Activated CD8-positive, alpha-beta memory T cell treated with anti-CD3 and anti-CD28 coated beads, Interleukin-2, amount 50 U/mL, for 4 hours (primary cell): ENCODE measurements at places on chromosomes 6 and 20.

- no peak for DNase-seq
Observed at GRCh38 chr6:34804543-34804942, 12.7 kb downstream of the BLTP3A start.

- peak; percentile 49 for DNase-seq
Observed at GRCh38 chr6:158605266-158605878, 39.2 kb downstream of the DYNLT1 start.

- no peak for DNase-seq
Observed at GRCh38 chr20:48096957-48097890, 311.9 kb upstream of the SULF2 start.

- no peak for DNase-seq
Observed at GRCh38 chr20:19077370-19078220, 134.8 kb upstream of the SLC24A3 start.

DNA sequence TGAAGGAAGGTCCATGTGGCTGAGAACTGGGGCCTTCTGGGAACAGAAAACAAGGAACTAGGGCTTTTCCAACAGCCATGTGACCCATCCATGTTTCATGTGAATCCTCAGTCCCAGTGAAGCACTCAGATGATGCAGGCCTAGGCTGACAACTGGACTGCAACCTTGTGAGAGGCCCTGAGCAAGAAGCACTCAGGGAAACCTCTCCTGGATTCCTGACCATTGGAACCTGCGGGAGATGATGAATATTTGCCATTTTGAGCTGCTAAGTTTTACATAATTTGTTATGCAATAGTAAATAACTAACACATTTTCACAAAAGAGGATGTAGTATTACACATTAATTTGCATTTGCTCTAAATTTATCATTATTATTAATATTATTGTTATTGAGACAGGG is 38.4 kb upstream of the HLA-G start:
- no peak for DNase-seq

DNA sequence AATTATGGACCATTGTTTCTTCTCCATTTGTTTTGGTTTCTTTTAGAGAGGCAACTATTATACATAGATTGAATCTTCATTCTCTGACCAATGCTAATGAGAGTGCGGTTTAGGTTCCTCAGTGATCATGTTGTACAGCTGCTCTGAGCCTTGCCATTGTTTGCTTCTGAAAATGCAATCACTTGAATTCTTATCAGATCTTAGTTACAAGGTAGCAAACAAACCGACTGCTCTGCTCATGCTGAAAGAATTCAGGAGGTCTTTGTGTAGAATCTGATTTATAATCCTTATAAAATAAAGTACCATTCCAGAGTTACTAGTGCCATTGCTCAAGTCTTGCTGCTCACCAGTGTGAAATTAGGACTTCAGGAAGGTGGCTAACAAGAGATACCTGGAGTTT is 569.1 kb upstream of the ID4 start:
- no peak for DNase-seq

- DNase-seq = no peak
Observed at GRCh38 chr6:3561725-3562124, 104.9 kb upstream of the SLC22A23 start.

GRCh38 chr6:90038961-90039653 is 144.8 kb downstream of the GJA10 start:
- DNase-seq = no peak

- DNase-seq = no peak
Observed at GRCh38 chr20:10994991-10995700, 321.3 kb upstream of the JAG1 start.

DNA sequence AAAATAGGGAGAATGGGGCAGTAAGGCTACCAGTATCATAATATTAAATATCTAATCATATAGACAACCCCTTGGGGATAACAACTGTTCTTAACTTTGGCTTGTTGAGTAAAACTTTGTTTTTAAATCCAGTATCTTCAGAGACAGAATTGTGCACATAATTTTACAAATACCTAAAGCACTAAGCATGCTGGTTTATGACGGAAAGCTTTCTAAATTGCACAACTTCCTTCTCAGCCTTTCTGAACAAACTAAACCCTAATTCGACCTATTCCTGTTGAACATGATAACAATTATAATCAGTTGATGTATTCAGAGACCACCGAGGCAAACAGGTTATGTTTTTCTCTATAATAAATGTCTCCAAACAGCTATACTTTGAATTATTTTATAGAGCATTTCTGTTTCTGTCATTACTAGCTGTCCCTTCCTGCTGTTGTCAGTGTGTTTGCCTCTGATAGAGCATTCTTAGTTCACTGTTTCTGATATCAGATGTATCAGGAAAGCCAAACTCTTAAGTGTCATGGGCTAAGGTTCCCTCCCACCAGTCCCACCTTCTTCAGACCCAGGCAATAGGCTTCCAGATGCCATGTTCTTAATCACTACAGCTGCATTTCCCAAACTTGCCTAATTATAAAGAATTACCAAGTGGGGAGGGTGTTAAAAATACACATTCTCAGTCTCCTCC is 8.7 kb downstream of the ZHX3 start:
- no peak for DNase-seq

DNA sequence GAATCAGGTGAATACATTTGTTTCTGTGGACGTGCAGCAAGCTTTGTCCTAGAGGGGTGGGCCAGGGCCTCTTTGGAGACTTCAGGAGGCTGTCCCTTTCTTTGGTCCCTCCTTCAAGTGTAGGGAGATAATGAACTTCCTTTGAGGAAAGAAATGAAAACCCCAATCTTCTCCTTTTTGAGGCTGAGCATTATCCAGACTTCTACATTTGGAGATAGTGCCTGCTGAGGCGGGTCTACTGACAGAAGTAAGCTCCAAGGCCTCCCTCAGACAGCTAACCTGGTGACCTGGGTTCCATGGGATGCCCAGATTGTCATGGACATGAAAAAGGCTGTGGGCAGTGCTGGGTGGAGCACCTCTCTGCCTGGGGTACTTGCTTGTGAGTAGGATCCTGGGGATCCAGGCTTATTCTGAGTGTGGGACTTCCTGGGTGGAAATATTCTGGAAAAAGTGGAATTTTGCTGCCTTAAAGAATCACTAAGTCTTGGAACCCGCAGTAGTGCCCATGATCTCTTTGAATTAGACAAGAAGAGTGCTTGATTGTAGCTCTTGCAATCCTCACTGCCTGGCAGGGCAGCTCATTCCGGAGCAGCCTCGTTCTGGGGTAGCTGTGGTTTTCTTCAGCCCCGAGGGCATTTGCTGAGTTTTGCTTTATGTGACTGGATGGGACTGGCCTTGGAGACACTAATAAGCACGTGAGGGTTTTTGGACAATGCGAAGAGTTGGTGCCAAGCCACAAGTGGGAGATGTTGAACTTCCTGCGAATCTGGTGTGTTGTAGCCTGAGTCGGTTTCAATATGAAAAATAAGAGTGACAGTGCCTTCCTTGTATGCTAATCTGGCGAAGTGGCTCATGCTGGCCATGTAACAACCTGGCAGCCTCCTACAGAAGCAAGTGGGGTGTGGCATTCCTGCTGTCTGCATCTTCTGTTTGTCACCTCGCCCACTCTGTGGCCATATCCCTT is 28.1 kb downstream of the SNRNP48 start:
- DNase-seq = no peak
